ENCODE measurements at places on chromosomes 5 and 9.

GRCh38 chr5:147017621-147018020, 139.1 kb upstream of the PPP2R2B start:
- no peak for DNase-seq
- H3K27ac ChIP-seq, result no peak overlapping the region
- H3K27me3 ChIP-seq, result no peaks in the 10 kb centered on the region
- H3K4me1 ChIP-seq, result no peaks in the 10 kb centered on the region
- no peak overlapping the region for H3K4me3 ChIP-seq

GRCh38 chr5:102996011-102996575, 123.8 kb downstream of the GIN1 start:
- no peaks in the 10 kb centered on the region for H3K36me3 ChIP-seq
- no peaks in the 10 kb centered on the region for H3K4me1 ChIP-seq
- no peaks in the 10 kb centered on the region for H3K27me3 ChIP-seq

DNA sequence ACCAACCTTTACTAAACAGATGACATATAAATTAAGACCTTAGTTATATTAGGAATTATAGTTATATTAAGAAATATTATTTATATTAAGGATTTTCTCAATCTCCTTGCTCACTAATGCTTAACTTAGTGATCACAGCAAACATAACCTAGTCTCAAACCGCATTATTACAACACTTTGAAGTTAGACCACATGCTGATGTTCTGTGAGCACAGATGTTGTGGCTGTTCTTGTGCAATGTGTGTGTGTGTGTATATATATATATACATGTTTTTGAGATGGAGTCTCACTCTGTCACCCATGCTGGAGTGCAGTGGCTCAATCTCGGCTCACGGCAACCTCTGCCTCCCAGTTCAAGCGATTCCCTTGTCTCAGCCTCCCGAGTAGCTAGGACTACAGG, 20.5 kb downstream of the ELP1 start:
- no peaks in the 10 kb centered on the region for H3K4me1 ChIP-seq
- H3K4me3 ChIP-seq, result no peak overlapping the region
- DNase-seq, result no peak
- peaks cover 77% of the 10 kb centered on the region for H3K36me3 ChIP-seq

GRCh38 chr5:107032629-107033028, 638.1 kb downstream of the EFNA5 start:
- no peak overlapping the region for H3K27ac ChIP-seq
- no peak for DNase-seq
- no peaks in the 10 kb centered on the region for H3K27me3 ChIP-seq
- H3K4me1 ChIP-seq, result no peaks in the 10 kb centered on the region

- H3K27ac ChIP-seq, result no peak overlapping the region
- no peak overlapping the region for H3K4me3 ChIP-seq
- H3K4me1 ChIP-seq, result no peaks in the 10 kb centered on the region
Observed at GRCh38 chr5:150285114-150285513, 4.5 kb downstream of the CAMK2A start.

- no peaks in the 10 kb centered on the region for H3K36me3 ChIP-seq
- no peak for DNase-seq
- no peak overlapping the region for H3K4me3 ChIP-seq
- H3K4me1 ChIP-seq, result no peaks in the 10 kb centered on the region
- H3K27ac ChIP-seq, result no peak overlapping the region
Observed at GRCh38 chr5:60651872-60652620, 47.9 kb downstream of the DEPDC1B start.

- H3K36me3 ChIP-seq, result no peaks in the 10 kb centered on the region
- no peaks in the 10 kb centered on the region for H3K27me3 ChIP-seq
- H3K4me1 ChIP-seq, result peaks cover 3% of the 10 kb centered on the region
- DNase-seq, result no peak
Observed at GRCh38 chr5:137836997-137837396, 30.7 kb upstream of the MYOT start.

DNA sequence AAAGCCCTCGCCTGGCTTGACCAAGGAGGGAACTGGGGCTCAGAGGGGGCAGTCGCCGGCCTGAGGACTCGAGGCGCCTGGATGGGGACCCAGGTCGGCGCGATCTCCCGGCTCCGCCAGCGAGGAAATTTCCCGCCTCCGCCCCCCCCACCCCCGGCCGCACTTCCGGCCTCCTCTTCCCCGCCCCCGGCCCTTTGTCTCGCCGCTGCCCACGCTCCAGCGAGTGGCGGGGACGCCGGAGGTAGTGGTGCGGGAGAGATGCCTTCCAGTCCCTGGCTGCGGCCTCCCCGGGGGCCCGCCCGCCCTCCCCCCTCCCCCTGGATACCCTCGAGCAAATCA, 448 bp upstream of the GPRIN1 start:
- no peak for DNase-seq
- H3K27ac ChIP-seq, result no peak overlapping the region
- peak overlapping the region; percentile 73 for H3K4me3 ChIP-seq
- peaks cover 2% of the 10 kb centered on the region for H3K27me3 ChIP-seq
- no peaks in the 10 kb centered on the region for H3K36me3 ChIP-seq

GRCh38 chr5:88938488-88938887, 55.5 kb upstream of the MEF2C start:
- H3K27ac ChIP-seq, result no peak overlapping the region
- no peaks in the 10 kb centered on the region for H3K27me3 ChIP-seq
- no peak for DNase-seq
- peaks cover 8% of the 10 kb centered on the region for H3K4me1 ChIP-seq
- no peak overlapping the region for H3K4me3 ChIP-seq

GRCh38 chr5:2810644-2811043, 59.2 kb upstream of the IRX2 start:
- DNase-seq, result no peak
- H3K4me3 ChIP-seq, result no peak overlapping the region
- H3K27ac ChIP-seq, result no peak overlapping the region
- no peaks in the 10 kb centered on the region for H3K36me3 ChIP-seq

- DNase-seq, result no peak
- no peaks in the 10 kb centered on the region for H3K27me3 ChIP-seq
- no peaks in the 10 kb centered on the region for H3K4me1 ChIP-seq
- no peaks in the 10 kb centered on the region for H3K36me3 ChIP-seq
Observed at GRCh38 chr9:134826336-134827285, 54.0 kb upstream of the FCN2 start.

- no peak for DNase-seq
- no peak overlapping the region for H3K4me3 ChIP-seq
- no peaks in the 10 kb centered on the region for H3K27me3 ChIP-seq
- peaks cover 6% of the 10 kb centered on the region for H3K4me1 ChIP-seq
- H3K36me3 ChIP-seq, result no peaks in the 10 kb centered on the region
- H3K27ac ChIP-seq, result no peak overlapping the region
Observed at GRCh38 chr5:66498791-66499207, 97.4 kb upstream of the MAST4 start.

GRCh38 chr9:17600962-17601593, 22.2 kb downstream of the SH3GL2 start:
- H3K4me3 ChIP-seq, result no peak overlapping the region
- no peak overlapping the region for H3K27ac ChIP-seq
- H3K36me3 ChIP-seq, result no peaks in the 10 kb centered on the region
- DNase-seq, result no peak
- no peaks in the 10 kb centered on the region for H3K4me1 ChIP-seq

Measured in B cell (primary cell).